Stimulated activated effector memory CD8-positive, alpha-beta T cell treated with anti-CD3 and anti-CD28 coated beads, Interleukin-12 subunit alpha, Interleukin-12 subunit beta, amount 100 ng/mL, for 72 hours (primary cell): ENCODE measurements at places on chromosomes 2 and 18.

GRCh38 chr18:7605705-7606104, 38.6 kb downstream of the PTPRM start:
- DNase-seq: no peak

- no peak for DNase-seq
Observed at GRCh38 chr18:60060578-60060977, 160.8 kb downstream of the PMAIP1 start.

DNA sequence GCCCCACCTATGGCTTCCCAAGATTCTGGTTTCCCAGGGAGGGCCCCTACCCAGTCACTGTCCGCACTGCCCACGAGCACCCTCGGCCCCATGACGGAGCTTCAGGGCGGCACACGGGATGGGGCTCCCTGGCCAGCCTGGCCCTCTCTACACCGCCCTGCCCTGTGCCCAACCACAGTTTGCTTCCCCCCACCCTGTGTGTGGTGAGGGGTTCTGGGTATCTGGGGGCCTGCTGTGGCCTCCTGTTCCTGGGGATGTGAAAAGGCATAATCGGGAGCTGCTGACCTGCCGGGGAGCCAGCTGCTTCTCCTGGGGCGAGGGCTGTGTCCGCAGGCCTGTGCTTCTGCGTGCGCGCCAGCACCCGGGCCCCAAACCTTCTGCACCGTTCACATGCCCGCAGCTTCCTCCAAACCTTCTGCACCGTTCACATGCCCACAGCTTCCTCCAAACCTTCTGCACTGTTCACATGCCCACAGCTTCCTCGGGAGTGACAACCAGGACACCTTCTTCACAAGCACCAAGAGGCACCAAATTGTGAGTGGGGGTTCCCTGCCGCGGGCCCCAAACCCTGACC, 12.4 kb downstream of the ANO7 start:
- no peak for DNase-seq

DNA sequence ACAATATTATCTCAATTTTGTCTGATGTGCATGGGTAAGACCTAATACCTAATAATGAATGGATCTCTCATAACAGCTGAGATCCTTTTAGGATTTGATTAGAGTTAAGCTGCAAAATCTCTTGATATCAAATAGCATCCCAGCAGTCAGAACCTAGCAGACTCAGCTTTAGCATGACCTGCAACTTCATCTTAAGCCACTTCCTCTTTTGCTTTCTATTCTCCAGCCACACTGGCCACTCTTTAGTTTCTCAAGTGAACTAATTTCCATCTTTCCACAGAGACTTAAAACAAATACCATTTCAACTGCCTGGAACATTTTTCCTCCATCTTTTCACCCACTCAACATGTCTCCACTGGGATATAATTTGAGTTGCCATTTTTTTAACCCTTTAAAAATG, 1251.6 kb upstream of the ZEB2 start:
- no peak for DNase-seq

- DNase-seq: no peak
Observed at GRCh38 chr2:37342591-37343220, 1.7 kb upstream of the QPCT start.

GRCh38 chr2:23478087-23478932, 93.3 kb downstream of the KLHL29 start:
- no peak for DNase-seq

DNA sequence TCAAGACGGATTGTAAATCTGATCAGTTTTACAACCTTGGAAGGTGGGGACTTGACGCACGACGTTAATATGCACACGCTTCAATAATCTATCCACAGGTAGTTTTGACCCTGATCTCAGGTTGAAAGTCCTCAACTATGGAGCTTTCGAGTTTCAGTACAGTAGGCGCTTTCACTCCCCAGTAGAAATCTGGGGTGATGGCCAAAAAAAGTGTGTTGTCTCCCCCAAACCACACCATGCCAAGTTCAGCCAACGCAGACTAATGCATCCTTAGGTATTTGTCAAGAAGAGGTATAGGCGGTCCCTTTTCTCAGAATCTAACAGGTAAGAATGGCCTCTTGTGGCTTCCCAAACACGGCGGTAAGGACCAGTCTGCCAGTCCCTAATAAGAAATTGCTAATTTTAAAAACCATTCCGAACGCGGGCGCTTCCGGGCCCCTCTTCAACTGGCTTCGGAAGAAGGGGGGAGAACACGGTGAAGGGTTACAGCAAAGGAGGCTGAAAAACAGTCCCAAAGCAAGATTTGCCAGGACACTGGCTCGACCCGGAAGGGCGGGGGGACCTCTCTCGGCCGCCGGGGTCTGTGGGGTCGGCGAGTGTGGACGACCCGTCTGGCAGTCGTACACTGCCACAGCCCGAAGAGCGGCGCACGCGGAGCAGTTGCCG, 659 bp downstream of the FAM210A start:
- no peak for DNase-seq

- DNase-seq: no peak
Observed at GRCh38 chr18:6484659-6485058, 69.9 kb upstream of the L3MBTL4 start.

GRCh38 chr2:98772536-98772935, 41.6 kb upstream of the MGAT4A start:
- no peak for DNase-seq

DNA sequence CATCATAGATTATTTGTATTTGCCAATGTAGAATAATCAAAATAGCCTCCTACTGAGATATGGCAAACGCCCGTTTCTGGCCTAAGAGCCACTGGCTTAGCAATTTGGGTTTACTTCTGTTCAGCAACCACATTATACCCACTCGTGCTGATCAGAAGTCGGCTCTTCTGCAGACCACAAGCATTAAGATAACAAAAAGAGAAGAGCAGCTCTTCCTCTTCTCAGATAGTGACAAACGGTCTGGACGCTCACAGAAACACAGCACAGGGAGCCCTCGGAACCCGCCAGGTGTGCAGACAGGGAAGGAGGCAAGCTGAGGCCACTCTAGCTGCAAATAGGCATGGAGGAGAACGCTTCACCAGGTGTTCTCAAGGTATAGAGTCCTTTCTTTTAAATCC, 164.0 kb downstream of the HDAC4 start:
- no peak for DNase-seq

DNA sequence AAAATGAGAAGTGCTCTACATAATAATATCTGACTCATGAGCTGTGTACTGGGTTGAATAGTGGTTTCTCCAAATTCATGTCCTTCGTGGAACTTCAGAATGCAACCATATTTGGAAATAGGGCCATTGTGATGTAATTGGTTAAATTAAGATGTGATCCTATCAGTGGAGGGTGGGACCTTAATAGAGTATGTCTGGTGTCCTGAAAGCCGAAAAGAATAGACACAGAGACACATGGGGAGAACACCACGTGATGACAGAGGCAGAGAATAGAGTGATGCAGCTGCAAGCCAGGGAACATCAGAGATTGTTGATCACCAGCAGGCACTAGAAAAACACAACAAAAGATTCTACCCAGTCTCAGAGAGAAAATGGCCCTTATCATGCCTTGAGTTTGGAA, 310.1 kb downstream of the EXOC6B start:
- no peak for DNase-seq

DNA sequence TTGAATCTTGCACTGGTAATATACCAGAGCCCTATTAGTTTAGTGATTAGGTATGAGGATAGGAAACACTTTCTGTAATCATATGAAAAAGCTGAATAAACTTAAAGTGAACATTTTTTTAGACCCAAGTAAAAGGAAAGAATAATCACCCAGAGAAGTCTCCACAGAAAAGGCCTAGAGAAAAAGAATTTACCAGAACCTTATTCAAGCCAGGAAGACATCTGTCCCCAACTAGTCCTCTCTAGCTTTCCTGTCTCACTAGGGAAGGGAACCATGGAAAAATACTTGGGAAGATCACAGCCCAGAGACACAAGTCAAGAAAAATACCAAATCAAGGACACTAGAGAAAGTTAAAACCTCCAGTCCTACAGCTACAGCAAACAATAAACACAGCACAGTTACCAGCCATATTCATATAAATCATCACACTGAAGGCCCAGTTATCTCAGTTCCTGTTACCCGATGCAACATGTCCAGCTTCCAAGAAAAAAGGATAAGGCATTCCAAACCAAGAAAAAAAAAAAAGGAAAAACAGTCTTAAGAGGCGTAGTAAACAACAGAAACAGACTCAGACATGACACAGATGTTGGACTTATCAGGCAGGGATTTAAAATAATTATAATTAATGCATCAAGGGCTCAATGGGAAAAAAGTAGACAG, 461.5 kb downstream of the IRS1 start:
- DNase-seq: no peak

GRCh38 chr2:168130346-168130745, 117.0 kb downstream of the STK39 start:
- no peak for DNase-seq
